Activated CD4-positive, alpha-beta T cell treated with anti-CD3 and anti-CD28 coated beads for 4 hours (primary cell): ENCODE measurements at places on chromosomes 5 and 9.

GRCh38 chr9:29039258-29039657 lies 1466.0 kb upstream of the C9orf72 start:
- no peak for DNase-seq

GRCh38 chr9:123359106-123359505 lies 3.1 kb downstream of the CRB2 start:
- DNase-seq, result no peak

DNA sequence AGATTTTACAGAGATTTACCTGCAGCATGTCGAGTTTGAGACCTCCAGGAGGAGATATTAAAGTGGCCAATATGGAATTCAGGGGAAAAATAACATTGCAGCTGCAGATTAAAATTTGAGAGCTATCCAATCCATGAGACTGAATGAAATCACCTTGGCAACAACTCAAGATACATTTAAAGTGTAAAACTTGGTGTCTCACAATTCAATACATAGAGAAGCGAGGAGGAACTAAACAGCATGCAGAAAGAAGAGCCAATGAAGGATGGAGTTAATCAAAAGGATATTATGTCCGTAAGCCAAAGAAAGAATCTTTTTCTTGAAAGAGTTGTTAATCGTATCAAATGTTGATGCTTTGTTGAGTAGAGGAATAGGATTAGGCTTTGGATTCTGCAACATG lies 455.1 kb downstream of the CDH18 start:
- no peak for DNase-seq

GRCh38 chr9:76798527-76798926 lies 34.3 kb downstream of the PCA3 start:
- no peak for DNase-seq

DNA sequence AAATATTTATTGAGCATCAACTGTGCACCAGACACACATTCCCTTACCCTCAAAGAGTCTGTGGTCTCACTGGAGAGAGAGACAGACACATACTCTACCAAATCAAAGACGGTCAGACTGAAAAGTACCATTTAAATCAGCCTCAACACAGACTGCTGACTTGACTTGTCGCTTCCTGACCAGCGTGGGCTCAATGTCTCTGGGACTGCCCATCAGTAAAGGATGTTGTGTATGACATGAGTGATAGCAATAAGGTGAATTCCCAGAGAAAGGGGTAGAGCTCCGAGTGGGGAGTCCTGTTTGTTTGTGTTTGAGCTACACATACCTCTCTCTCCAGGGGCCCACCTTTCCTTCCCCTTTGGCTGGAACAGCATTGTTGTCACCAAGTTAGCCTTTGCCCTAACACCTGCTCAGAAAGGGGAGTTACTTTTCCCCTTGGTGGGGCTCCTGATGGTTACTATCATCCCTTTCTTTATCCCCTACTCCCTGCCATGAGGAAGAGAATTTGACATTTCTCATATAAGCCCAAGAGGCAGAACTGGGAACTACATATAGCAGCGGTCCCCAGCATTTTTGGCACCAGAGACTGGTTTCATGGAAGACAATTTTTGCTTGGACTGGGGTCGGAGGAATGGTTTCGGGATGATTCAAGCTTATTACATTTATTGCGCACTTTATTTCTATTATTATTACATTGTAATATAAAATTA lies 33.9 kb downstream of the NR4A3 start:
- DNase-seq, result no peak

DNA sequence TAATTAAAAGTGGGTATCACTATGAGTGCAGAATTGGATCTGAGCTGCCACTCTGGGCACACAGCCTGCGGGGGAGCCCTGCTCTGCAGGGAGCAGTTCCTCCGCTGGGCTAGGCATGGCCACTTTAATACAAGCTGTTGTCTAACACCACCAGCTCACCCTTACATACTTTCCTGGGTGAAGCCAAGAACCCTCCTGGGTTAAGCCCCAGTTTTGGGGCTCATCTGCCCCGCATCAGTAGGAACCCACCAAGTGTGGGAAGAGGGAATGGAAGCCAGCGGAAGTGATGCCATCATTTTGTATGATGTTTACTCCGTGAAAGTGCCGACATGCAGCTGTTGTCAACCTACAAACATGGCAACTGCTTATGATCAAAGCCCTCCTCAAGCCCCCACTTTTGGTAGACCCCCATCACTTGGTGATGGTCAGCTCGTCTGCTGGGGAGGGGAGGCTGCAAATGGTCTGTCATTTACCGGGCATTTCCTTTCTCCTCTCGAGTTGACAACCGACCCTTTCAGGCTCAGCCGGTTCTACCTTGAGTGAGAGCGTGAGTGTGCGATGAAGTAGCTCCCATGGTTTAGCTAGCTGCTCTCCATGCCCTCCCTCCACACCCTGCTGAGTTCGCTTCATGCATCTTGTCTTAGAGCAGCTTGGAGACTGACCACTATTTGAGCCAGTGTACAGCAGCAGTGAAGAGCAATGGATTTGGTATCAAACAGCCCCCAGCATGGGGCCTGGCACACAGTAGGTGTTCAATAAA lies 95.3 kb upstream of the IER5L start:
- no peak for DNase-seq

- DNase-seq, result no peak
These were observed 59.6 kb upstream of the MAN2A1 start for GRCh38 chr5:109630093-109630492.

DNA sequence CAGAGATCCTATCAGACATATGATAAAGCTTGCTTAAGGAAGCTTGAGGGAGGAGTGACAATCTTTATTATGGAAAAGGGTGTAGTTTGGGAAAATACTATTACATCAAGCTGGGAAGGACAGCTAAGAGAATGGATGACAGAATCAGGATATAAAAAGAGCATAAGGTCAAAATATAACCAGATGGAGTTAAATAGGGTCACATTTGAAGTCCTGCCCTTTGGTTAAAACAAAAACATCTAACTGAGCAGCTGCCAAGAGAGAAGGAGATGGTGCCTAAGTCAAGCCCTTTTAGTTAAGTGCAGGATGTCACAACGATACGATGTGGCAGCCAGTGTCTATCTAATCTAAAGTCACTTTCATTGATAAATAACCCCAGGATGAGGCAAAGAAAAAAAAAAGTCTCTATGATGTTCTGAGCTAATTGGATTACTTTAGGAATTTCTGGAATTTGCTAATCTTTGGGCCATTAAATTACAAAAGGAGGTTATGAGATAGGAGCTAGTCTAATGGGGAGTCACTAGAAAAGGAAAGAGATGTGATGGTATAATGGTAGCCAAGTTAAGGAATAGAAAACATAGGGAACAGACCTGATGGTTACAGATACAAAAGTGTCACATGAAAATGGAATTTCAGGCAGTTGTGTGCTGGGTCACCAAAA lies 365.2 kb downstream of the PDE4D start:
- DNase-seq, result no peak

DNA sequence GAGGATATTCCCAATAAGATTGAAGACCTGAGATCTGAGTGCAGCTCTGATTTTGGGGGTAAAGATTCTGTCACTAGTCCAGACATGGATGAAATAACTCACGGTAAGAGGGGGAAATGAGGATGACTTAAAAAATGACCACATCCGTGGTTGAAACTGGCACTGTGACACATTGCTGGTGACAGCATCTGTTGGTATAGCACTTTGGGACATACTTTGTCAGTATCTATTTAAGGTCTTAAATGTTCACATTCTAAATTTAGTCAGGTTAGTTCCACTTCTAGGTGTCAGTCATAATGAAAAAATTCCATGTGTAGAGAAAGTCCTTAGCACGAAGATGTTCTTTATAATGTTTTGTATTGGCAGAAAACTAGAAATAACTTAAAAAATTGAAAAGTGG lies 70.9 kb downstream of the GAPVD1 start:
- DNase-seq, result no peak

DNA sequence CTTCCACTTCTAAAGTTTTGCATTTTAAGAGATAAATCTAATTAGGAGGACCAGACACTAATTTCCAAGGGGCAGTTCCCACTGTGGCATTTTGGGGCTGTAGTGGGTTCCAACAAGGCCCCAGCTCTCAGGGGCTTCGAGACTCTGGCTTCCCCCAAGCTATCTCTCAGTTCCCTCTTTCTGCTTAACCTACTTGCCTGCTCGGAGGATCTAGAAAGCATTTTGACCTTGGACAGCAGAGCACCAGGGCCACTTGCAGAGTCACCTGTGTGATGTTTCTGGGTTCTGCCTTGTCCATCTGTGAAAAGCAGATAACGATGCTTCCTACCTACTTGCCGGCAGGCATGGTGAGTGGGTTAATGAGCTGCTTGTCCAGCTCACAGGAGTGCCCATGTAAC lies 175.4 kb downstream of the MED10 start:
- no peak for DNase-seq

DNA sequence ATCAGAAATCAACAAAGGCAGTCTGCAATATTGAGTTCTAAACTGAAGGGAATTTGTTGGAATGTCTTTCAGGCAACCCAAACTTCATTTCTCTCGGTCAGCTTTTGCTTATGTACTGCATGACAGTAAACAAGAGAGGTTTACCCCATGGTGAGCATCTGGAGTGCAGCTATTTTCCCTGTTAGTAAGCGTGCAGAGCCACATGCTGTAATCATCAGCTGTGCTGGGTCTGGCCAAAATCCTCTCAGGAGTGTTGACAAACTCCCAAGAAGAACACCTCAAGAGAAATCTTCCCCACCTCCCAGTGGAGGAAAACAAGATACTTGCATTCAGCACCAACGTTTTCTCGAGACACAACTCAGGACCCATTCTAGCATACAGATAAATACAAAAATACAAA lies 83.6 kb upstream of the ADAMTSL1 start:
- DNase-seq, result no peak
